ENCODE measurements at places on chromosomes 6 and 20.

- DNase-seq, result no peak
Measured at GRCh38 chr6:105867277-105867676, 218.9 kb upstream of the PRDM1 start.

DNA sequence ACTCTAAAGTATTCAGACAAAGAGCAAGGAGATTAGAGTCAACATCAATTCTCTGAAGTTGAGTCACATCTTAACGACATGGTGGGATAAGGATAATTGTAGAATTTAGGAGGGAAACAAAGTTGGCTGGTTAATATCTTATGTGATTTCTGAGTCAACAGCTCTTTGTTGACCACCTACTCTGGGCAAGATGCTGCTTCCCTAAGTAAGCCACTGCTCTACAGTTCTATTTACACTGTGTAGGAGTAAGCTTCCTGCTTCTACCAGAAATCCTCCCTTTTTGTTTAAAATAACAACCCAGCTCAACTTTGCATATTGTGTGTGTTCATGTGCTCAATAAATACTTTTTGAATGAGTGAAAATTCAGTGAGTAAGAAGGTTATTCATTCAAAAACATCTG, 3.1 kb downstream of the HS3ST5 start:
- DNase-seq, result no peak

- DNase-seq, result no peak
Measured at GRCh38 chr20:37936451-37936850, 33.5 kb downstream of the VSTM2L start.

- no peak for DNase-seq
Measured at GRCh38 chr6:35283361-35283760, 14.3 kb upstream of the DEF6 start.

- DNase-seq, result no peak
Measured at GRCh38 chr6:22073516-22074198, 223.2 kb downstream of the PRL start.

GRCh38 chr6:112879920-112880413, 532.8 kb downstream of the RFPL4B start:
- no peak for DNase-seq

- DNase-seq, result no peak
Measured at GRCh38 chr6:149844480-149844879, 19.7 kb downstream of the LRP11 start.

DNA sequence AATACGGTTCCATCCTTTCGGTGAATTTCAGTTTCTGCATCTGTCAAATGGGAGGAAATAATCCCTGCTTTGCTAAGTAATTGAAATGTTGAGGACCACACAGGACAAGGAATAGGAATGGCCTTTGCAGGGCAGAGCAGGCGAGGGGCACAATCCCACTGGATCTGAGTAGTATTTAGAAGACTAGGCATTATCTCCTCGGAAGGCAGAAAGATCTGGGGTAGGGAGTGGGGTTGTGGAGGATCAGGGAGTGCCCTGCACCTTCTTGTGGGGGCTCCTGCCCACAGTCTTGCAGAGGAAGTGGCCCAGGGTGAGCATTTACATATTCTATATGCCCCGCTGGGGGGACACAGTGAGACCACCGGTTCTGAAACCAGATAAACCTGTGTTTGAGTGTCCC, 87.1 kb upstream of the SIRPA start:
- DNase-seq, result no peak

GRCh38 chr20:40781327-40782042, 92.4 kb upstream of the MAFB start:
- DNase-seq, result no peak

DNA sequence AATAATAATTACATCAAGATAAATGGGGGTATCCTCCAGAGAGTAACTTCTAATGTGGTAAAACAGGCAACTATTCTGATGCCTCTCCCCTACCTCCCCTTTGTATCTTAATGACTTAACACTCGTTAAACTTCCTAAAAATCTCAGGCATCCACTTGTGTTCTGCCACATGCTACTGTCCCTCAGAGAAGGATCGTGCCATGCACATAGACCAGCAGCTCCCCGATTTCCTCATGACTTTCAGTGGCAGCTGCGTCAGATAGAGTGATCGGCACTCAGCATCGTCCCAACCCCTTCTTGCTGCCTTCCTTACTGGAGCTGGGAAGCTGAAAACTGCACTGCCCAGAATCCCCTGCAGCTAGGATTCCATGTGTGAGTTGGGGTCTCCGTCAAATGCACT, 32.1 kb downstream of the RIPOR2 start:
- DNase-seq, result no peak

DNA sequence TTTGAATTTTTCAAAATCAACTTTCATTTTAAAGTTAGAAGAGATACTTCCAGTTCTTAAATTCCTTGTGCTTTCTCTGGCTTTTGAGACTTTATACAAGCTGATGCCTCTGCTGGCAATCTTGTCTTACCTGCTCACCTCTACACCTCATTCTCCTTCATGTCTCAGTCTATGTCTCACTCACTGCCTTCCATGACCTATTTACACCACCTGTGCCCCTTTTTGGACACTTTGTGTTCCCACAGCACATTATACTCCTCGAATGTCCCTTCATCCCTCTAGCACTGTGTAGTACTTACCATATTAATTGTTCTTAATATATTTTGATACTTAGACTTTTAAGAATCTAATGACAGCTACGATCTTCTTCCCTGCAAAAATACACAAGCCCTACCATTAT, 15.3 kb downstream of the PHIP start:
- no peak for DNase-seq

DNA sequence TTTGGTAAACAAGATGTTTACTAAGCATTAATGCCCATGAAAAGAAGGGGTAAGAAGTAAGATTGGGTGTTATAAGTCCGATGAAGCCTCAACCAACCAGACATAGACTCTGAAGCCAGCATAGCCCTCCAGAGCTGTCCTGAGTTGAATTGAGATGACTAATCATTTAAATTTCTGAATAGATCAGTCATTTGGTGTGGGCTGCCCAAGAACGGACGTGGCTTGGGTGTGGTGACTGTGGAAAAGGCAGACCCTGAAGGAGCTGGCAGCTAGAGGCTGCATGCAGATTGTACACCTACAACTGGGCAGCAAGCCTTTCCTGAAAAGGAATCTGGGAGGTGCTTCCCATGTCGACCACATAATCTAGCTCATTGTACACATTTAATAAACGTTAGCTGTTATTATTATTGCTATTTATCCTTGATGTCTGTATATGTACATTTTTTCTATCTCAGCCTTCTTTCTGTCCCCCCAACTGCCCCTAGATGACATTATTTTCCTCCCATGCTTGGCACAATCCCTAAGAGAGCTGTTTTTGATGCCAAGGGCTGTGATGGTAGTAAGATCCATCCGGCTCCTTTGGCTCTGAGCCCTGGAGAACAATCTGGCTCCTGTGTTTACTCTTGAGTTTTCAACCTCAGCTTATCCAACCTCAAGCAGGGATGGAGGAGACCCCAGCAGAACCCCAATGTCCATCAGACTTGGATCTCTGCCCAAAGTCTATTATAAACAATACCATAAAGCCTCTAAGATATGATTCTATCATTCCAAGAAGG, 57.6 kb upstream of the JAG1 start:
- no peak for DNase-seq

- DNase-seq, result no peak
Measured at GRCh38 chr6:4370066-4370465, 234.7 kb upstream of the ECI2 start.

DNA sequence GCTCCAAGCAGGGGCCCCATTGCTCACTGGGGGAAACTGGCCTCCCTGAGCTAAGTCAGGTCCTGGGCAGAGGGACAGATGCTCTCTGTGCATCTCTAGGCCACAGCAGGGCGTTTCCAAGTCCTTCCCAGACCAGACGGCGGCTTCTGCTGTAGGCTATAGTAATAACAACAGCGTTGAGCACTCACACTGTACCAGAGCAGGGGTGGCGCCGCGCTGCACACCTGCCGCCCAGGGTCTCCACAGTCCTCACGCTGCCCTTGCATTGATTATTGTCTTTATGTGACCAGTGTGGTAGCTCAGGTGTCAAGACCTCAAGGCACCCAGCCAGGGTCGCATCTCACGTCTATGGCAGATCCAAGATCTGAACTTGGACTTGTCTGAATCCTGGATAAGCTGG, 14.9 kb upstream of the CCN5 start:
- no peak for DNase-seq
